ENCODE measurements at places on chromosomes 11 and 22.

DNA sequence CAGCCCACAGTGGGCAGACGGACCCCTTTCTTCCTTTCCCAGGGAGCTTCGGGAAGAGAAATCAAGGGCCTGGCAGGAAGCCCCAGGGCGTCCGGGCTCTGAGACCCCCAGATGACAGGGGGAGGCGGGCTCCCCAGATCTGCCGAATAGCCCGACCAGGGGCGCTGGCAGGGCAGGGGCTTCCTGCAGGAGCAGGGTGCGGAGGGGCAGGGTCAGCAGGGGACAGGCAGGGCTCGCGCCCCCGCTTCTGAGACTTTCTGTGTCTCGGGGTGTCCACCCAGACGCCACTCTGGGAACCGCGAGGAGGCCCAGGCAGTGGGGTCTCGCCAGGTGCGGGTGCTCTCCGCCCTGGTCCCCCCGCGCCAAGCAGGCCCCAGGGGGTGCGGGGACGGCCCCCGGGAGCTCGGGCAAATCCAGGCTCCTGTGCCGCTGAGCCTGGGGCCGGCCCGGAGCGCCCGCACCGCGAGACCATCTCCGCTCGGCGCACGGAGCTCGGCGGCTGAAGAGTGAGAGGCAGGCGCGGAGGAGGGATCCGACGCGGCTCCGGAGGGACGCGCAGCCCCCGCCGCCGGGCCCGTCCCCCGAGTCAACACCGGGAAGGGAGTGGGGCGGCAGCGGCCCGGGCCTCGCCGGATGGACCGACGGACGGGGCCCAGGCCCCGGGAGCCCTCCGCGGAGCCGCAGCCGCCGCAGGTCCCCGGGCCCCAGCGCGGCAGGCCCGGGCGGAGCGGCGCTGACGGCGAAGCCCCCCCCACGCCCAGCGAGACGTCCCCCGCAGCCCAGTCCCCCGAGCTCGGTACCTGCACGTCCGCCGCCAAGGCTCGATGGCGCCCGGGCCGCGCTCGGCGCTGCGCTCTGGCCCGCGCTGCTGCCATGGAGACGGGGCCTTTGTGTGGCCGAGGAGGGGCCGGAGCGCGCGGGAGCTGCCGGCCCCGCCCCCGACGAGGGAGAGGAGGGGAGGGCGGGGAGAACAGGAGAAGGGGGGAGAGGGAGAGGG lies at the start of gene PLXNB2:
PLXNB2 (minus strand) TSS at position 894 of the 997 bp plus-strand sequence. CDS start 17,062 bp downstream, outside the sequence.
- DNase-seq = peak; percentile 82

- peak; percentile 65 for DNase-seq
Measured at GRCh38 chr11:120985718-120986569, 38.0 kb upstream of the TBCEL start.

DNA sequence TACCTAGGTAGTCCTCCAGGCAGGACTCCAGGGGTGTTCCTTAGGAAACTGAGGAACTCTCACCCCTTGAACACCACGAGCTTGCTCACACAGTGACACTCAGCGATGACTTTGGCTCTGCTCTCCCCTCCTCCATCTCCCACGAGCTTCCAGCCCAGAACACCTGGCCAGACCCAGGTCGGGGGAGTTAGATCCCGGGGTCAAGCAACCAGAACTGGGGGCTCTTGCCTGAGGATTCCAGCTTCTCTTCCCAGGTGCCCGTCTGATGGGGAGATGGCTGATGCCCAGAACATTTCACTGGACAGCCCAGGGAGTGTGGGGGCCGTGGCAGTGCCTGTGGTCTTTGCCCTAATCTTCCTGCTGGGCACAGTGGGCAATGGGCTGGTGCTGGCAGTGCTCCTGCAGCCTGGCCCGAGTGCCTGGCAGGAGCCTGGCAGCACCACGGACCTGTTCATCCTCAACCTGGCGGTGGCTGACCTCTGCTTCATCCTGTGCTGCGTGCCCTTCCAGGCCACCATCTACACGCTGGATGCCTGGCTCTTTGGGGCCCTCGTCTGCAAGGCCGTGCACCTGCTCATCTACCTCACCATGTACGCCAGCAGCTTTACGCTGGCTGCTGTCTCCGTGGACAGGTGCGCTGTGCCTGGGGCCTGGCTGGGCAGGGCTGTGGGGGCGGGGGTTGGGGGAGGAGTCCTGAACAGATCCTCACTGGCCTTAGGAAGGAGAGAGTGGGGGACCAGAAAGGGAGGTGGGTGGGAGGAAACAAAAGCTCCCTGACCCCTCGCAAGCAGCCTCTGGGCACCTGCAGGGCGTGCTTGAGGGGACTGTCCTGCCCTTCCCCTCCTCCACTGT lies at the start of gene GALR3:
GALR3 (plus strand) TSS at position 249 of the 852 bp plus-strand sequence; CDS start at position 274, 25 bp downstream.
- no peak for DNase-seq

GRCh38 chr11:84837402-84838069 lies 789.6 kb downstream of the DLG2 start:
- no peak for DNase-seq

DNA sequence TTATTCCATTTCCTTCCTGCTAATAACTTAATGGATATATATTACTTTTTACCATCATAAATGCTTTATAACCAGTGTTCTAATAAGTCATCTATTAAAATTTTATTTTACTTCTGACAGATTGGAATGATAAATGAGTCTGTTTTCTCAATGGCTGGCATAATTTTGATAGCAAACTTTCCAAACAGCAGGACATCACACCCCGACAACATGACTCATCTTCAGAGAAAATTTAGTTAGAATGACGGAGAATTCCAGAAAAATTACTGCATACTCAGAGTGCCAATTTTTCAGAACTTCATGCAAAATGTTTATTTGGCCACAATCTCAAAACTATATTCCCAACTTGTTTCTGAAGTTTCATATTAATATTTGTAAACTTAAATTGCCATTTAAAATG lies 174.4 kb downstream of the SWAP70 start:
- DNase-seq = peak; percentile 67

DNA sequence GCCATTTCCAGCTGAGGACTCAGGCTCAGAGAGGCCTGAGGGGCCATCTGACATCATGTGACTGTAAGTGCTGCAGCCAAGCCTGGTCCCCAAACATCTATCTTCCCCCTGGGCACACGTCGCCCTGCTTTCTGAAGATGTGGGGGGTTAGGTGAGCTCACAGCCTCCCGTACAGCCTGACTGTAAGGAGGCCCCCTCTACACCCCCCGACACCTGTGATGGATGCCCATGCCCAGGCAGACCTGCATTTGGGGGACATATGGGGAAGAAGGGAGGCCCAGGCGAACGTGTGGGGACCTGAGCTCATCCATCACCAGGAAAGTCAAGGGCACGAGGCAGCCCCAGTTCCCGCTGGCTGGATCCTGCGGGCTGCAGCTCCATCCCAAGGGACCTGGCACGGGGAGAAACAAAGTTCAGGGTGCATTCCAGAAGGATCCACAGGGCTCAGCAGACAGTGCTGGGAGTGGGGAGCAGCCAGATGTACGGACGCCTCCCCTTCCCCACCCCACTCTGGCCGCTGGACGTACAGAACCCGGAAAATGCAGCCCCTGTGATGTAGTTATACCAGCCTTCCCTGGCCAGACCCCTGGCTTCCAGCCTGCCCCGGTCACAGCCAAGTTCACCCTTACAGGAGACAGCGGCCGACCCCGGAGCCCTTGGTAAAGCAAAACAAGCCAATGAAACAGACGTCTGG lies 1431.4 kb downstream of the BRD1 start:
- DNase-seq = no peak

GRCh38 chr22:26651815-26652214 lies 5.6 kb upstream of the MIAT start:
- no peak for DNase-seq

- no peak for DNase-seq
Measured at GRCh38 chr11:115674937-115675544, 170.8 kb upstream of the CADM1 start.

DNA sequence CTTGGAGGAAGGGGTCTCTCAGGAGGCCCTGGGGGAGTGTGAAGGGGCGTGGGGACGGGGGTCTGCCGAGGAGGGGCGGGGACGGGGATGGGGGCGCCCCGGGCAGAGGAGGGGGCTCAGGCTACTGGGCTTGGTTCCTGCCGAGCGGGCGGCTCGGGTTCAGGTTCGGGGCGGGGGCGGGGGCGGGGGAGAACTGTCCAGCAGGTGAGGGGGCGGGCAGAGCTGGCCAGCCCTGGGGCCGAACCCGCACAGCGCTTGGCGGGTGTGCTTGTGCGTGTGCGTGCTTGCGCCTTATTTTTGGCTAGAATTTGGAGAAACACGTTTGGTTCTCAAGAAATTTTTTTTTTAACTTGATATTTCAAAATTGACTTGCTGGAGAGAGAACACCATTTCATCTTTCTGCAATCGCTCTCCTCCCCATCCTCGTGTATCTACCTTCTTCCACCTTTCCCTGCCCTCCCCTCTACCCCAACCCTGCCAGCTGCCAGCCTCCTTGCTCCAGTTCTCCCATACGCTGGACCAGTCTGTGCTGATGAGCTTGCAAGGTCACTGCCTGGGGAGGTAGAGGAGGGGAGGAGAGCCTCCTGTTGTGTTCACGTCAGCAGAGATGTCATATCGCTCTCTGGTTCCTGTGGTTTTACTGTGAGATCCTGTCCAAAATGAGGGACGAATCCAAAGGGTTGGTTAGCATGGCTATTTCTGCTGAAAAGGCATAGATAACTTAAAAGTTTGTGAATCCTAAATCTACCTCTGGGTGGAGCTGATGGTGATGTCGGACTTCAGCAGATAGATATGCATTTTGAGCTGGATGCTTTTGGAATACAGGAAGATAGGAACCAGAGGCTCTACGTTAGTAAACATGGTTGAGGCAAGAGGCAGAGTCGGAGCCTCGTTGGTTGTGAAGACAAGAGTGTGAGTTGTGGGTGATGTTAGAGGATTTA lies 668 bp downstream of the MADD start:
- peak; percentile 46 for DNase-seq

DNA sequence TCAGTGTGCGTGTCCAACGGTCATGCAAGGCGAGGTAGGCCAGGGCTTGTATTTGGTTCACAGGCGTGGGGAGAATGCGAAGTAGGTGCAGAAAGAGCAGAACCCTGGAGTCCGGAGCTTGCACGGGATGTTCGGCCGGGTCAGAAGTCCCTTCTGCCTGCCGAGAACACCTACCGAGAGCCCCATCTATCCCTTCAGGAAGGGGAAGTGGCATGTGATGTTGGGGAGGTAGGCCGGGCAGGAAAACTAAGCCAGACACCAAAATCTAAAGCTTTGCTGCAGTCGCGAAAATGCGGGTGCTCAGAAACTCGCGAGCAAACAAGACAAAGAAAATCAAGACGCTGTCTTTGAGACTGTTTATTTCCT lies 435 bp upstream of the TAF6L start:
- DNase-seq = no peak

GRCh38 chr22:28243539-28243938 lies 324.5 kb upstream of the PITPNB start:
- peak; percentile 42 for DNase-seq

- DNase-seq = no peak
Measured at GRCh38 chr11:15307619-15308024, 192.9 kb downstream of the INSC start.

DNA sequence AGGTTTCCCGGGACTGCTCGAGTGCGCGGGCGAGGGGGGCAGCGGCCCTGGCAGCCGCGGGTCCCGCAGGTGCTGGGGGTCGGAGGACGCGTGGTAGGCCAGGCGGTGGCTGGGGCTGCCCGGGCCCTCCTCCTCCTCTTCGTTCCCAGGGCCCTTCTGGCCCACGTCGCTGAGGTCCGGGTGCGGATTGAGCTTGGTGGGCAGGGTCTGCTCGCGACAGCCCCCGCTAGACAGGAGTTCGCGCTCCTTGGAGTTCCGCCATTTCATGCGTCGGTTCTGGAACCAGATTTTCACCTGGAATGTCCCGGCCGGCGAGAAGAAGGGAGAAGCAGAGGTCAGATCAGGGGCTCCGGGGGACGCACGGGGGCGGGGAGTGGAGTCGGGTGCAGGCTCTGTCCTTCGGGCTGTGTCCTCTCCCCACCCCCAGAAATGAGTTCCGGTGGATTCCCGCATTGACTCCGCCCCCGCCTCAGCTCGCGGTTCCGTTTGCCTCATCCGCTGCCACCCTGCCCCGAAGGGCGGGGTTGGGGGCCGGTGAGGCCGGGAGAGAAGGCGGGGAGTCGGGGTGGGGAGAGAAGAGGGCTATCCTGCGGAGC lies 3.9 kb downstream of the DBX1 start:
- DNase-seq = no peak

GRCh38 chr11:95102733-95103132 lies 13.1 kb downstream of the ENDOD1 start:
- DNase-seq = no peak

DNA sequence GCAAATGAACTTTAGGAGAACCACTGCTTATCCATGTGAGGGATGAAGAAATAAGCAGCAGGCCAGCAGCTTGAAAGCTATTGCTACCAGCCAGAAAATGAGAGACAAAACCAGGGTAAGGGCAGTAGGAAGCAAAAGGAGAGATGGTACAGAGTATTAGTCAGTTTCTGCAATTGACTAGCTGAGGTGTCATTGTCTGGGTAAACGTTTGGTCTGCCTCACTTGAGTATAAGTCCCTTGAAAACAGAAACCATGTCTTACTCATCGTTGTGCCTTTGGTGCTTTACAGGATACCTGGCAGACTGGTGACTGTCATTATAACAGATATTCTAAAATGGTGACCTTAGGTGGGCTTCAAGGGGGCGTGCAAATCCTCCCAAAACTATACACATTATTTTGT lies 63.9 kb upstream of the USP47 start:
- DNase-seq = no peak

DNA sequence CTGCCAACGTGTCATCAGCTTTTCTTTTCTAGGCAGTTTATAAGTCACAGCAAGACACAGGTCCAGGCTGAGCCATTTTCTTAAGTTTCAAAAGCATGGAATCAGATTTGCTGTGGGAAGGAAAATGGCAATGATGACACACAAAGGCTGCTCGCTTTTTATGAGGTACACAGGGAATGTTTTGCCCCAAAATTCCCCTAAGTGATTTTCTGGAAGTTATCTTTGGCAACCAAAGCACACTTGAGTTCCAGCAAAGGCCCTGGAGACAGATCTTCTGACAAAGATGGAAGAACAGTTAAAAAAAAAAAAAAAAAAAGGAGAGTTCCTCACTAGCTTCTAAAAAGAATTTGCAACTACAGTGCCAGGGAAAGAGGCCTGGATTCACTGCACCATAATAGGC lies 260.8 kb downstream of the LARGE1 start:
- peak; percentile 25 for DNase-seq

DNA sequence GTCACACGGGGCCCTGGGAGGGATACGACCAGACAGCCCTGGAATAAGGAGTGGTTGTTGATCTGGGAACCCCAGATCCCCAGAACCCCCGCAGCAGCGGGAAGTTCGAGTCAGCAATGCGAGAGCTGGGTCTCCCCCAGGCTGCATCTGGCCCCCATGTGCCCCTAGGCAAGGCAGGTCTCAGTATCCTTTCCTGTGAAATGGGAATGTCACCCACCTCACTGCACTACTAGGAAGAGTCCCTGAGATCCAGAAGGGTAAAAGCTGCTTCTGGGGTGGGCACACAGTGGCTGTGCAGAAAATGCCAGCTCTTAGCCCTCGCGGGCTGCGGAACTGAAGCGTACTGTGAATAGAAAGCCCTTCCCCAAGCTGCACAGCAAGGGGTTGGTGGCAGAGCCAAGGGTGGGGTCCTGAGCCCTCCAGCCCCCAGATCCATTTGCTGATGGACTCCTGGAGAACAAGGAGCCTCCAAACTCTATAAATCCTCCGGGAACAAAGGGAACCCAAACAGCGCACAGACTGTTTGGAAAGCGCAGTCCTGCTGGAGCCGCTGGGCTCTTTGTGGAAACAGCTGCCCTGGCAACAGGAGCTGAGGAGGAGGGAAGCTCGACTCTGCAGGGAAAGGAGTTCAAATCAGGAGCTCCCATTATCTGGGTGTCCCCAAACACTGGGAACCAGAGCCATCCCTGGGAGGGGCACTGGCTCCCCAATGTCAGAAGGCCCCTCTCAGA lies 68.2 kb upstream of the SHISAL1 start:
- DNase-seq = no peak

GRCh38 chr11:93017821-93018690 lies 48.6 kb downstream of the MTNR1B start:
- DNase-seq = no peak

GRCh38 chr11:65373839-65374580 lies 8.4 kb downstream of the SLC25A45 start:
- no peak for DNase-seq
